ENCODE measurements at places on chromosomes 16 and 17. TPM values are rescaled to one million over a fixed set of nuclear protein-coding genes. Genes with fewer than 3 reads are reported as not detected.

LGALS9 gene
- 17.2 TPM for polyA plus RNA-seq

KRT12 gene
- polyA plus RNA-seq: not detected

NEURL4 gene
- polyA plus RNA-seq: 33.3 TPM

COX6A2 gene
- polyA plus RNA-seq: 1.6 TPM

FAM20A gene
- 11.6 TPM for polyA plus RNA-seq

P2RX5 gene
- 1.4 TPM for polyA plus RNA-seq

CLEC18A gene
- 58.5 TPM for polyA plus RNA-seq

DNA sequence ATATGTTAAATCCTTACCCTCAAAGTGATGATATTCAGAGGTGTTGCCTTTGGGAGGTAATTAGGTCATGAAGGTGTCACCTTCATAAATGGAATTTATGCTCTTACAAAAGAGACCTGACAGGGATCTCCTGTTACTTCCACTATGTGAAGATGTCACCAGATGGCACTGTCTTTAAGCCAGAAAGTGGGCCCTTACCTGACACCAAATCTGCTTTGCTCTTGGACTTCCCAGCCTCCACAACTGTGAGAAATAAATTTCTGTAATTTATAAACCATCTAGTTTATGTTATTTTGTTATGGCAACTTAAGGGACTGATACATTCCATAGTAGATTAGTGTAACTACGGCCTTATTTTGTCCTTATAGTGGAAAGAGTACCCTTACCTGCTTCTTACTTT, 358.3 kb upstream of the SALL1 start:
- DNase-seq: no peak

- no peak for DNase-seq
Observed at GRCh38 chr17:50170662-50171370, 5.0 kb downstream of the SGCA start.

DNA sequence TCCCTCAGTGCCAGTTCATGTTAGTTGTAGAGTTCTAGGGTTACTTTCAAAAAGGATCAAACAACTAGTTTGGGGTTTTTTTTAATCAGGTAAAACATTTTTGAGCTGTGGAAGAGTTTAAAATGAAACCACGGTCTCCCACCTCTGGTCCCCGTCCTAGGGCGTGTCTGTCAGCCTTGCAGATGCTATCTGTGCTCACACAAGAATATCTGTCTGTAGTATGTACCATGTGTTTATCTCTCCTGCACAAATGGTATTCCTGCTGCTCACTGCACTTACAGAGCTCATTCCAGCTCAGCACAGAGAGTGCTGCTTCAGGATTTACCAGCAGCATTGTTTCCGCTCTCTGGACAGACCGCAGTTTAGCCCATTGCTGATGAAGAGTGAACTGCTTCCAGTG, 38.9 kb downstream of the UBN1 start:
- no peak for DNase-seq

DNA sequence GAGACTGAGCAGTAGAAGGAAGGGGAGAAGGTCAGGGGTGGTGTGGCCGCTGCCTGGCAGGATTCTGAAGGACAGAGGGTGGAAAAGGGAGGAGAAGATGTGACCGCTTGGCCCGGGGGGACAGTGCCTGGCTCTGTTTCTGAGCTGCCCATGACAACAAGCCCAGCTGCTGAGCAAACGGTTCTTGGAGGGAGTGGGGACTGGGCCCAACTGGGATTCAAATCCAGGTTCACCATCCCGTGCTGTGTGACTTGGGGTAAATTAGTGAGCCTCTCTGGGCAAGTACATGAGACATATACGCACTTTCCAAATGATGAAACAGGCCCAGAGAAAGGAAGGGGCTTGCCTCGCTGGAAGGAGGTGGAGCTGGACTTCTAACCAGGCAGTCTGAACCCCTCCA, 23.3 kb downstream of the SEC14L5 start:
- DNase-seq: no peak

GRCh38 chr17:59355030-59355701, 23.7 kb downstream of the YPEL2 start:
- no peak for DNase-seq

- DNase-seq: no peak
Observed at GRCh38 chr17:19343671-19344151, 18.8 kb downstream of the B9D1 start.

GRCh38 chr17:39954876-39955275, 7.9 kb upstream of the GSDMA start:
- DNase-seq: no peak

DNA sequence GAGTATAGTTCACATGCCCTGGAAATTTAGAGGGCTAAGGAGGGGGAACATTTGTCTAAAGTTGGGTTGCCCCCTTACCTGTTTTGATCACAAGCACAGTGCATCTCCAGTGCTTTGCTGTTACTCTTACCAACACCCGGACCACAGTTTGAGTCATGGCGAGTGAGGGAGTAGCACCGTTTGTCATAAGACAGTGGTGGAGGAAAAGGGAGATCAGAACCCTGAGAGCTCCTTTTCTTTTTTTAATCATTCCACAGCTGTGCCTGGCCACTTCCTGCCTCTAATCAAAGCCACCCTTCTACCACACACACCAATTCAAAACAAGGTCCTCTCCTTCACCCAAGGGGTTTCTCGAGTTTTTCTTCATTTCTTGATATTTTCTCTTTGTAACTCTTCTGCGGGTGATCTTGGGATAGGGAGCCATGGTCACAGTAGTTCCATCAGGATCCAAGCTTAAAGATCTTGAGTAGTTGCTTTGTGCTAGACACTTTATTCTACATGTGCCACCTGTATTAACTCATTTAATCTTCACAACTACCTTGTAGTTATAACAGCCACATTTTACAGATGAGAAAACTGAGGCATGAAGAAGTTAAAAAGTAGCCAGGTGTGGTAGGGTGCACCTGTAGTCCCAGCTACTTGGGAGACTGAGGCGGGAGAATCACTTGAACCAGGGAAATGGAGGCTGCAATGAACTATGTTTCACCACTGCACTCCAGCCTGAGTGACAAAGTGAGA, 5.0 kb upstream of the MYL4 start:
- DNase-seq: no peak

DNA sequence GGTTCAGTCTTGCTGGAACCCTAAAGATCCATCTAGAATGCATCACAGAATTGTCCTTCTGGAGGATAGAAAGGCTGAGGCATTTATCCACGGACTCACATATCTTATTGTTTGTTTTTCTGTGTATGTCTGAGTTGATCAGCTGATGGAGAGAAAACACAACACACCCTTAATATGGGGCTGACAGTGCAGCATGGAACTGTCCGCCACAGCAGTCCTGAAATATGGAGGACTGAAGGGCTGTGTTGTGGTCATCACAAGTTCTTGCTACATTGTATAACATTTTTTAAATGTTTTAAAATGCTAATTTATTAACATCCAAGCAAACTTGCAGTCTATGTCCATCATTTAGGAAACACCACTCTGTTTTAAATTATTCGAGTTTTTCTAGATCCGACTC, 448.9 kb upstream of the ERCC4 start:
- peak; percentile 15 for DNase-seq

GRCh38 chr16:26665166-26665939, 401.4 kb upstream of the C16orf82 start:
- no peak for DNase-seq

- DNase-seq: no peak
Observed at GRCh38 chr17:12900474-12900873, 111.2 kb downstream of the ARHGAP44 start.

- no peak for DNase-seq
Observed at GRCh38 chr16:85718682-85719081, 29.9 kb upstream of the GINS2 start.

- no peak for DNase-seq
Observed at GRCh38 chr16:67017810-67018488, 11.0 kb upstream of the CBFB start.

- DNase-seq: no peak
Observed at GRCh38 chr16:11389631-11390565, 44.6 kb downstream of the RMI2 start.

GRCh38 chr17:5638596-5638995, 54.3 kb upstream of the NLRP1 start:
- DNase-seq: no peak

- peak; percentile 40 for DNase-seq
Observed at GRCh38 chr16:57775661-57776469, 26.4 kb downstream of the KIFC3 start.

- no peak for DNase-seq
Observed at GRCh38 chr17:50266384-50267073, 7.7 kb upstream of the TMEM92 start.

DNA sequence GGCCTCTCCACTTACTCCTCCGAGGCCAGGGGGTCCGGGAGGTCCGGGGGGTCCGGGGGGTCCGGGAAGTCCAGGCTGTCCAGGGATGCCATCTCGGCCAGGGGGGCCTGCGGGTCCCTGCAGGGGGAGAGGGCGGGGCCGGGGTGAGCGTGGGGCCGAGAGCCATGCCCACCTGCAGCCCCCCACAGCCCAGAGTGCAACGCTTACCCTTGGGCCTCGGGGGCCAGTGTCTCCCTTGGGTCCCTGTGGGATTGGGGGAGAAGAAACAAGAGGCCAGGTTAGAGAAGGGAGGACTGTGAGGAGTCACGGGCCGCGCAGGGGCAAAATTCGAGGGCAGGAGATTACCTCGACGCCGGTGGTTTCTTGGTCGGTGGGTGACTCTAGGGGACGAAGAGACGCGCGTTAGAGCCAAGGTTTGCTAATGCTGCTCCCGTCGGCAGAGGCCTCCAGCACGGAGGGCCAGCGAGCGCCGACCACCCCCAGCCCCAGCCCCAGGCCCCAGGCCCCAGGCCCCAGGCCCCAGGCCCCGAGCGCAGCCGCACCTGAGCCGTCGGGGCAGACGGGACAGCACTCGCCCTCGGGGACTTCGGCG, 2.1 kb downstream of the COL1A1 start:
- DNase-seq: no peak

DNA sequence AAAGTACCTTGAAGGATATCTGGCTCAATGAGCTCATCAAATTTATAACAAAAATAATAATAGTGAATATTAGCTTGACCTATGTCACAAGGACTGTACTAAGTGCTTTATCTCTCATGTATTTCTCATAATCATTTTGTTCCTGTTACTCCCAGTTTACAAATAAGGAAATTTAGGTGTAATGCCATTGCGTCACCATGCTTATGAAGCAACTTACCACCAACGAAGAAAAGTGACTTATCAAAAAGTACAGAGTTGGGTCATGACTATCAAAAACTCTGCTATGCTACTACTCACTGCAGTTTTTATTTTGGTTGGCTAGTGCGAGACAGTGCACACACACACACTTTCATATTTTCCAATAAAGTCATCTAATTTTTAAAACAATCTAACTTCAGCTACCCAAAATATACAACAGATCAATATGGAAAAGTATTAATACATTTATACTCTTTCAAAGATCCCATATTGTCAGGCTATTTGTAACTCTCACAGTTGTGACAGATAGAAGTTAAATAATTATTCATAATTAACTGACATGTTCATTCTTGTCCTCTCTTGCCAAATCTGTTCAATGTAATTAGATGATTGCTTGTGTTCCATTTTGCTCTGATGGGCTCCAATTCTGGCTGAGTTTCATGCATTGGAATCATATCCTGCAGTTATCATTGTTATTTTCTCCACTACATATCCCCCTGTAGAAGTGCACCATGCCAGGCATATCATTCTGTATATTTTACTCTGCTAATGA, 119.4 kb downstream of the KCNJ2 start:
- DNase-seq: no peak

DNA sequence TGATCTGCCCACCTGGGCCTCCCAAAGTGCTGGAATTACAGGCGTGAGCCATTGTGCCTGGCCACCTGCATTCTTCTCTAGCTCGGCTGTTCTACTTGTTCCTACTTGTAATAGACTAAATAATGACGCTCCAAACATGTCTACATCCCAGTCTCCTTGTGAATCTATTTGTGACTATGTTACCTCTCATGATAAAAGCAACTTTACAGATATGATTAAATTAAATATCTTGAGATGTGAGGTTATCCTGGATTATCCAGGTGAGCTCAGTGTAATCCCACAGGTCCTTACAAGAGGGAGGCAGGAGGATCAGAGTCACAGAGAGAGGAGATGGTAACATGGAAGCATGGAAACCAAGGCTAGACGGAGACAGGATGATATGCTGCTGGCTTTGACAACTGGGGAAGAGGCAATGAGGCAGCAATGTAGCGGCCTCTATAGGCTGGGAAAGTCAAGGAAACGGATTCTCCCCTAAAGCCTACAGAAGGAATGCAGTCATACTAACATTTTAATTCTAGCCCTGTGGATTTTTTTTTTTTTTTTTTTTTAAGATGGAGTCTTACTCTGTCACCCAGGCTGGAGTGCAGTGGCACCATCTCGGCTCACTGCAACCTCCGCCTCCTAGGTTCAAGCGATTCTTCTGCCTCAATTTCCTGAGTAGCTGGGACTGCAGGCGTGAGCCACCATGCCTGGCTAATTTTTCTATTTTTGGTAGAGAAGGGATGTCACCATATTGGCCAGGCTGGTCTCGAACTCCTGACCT, 5.0 kb upstream of the LASP1 start:
- DNase-seq: no peak

- DNase-seq: no peak
Observed at GRCh38 chr17:61221597-61222471, 177.8 kb upstream of the TBX2 start.

- DNase-seq: no peak
Observed at GRCh38 chr17:3913531-3914311, 2.5 kb downstream of the P2RX1 start.

DNA sequence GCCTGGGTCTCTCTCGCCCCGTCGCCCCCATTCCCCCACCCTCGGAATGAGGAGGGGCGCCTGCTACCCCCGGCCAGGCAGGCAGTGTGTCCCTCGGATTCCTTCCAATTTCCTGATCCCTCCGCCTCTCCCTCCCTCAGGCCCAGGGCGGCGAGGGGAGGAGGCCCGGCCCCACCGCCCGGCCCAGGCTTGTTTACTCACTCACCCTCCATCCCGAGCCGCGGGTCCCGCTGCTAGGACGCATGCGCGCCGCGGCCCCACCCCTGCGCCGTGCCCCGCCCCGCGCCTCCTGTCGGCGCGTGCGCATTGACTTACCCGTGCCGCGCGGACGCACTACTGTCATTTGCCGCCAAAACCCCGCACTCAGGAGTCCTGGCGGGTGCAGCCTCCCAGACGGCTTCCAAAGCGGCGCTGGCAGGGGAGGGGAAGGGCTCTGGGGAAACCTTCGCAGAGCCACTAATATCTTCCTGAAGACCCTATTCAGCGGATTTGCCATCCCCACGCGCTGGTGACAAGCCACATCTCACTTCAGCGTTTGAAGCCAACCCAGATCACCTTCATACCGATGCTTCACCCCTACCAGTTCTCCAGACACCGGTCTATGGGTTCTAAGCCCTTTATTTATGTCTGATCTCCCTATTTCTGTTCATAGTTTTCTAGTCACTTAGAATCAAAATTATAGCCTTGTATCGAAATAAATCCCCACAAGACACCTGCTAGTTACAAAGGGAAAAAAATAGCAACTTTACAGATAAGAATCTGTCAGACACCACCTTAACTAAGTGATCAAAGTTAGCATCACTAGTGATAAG, at the start of gene EZH1:
TSS of gene EZH1 (minus strand) at position 235 of the 812 bp plus-strand sequence. CDS start 16,099 bp downstream, outside the sequence.
- peak; percentile 82 for DNase-seq

GRCh38 chr16:23064639-23065038, 84.6 kb downstream of the USP31 start:
- DNase-seq: no peak

- DNase-seq: peak; percentile 52
Observed at GRCh38 chr17:2023692-2024571, 1.2 kb downstream of the RTN4RL1 start.

Data from right renal pelvis (tissue), 4 donors.